ENCODE measurements at places on chromosomes 7 and 10.
A peak's percentile ranks its signal among the peaks of the same experiment; 100 is the strongest.

GRCh38 chr7:150368884-150369747, 494 bp downstream of the REPIN1 start:
- DNase-seq = no peak

DNA sequence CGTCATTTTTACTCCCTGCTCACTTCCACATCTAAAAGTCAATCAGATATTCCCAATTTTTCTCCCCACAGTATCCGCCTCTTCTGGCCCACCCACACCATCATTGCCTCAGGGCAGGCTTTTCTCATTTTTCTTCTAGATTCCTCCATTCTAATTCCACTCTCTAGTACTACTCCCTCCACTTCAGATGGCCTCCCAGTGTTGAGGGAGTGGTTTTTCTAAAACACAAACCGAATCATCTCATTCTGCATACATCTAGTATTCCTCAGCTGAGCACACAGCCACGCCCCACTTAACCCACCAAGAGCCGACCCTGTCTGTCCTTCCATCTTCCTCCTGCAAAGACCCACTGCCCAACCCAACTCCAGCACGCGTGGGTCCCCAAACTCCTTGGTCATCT, 314.9 kb upstream of the NPVF start:
- DNase-seq = no peak

DNA sequence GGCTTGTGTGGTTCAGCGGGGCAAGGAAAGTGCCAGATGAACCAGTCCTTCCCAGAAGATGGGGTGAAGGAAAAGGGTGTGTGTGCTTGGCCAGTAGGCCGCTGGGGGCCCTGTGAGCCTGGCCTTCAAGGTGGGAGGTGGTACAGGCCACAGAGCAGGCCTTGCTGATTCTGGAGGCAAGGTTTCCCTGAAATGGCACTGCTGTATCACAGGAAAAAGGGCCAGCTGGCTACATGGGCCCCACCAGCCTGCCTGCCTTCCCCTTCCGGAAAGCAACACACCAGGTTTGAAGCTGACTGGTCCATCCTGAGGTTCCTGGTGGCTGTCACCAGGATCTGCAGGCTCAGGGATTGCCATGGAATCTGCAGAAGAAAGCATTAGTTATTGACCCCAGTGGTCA, 12.5 kb downstream of the MMRN2 start:
- peak; percentile 1 for DNase-seq

DNA sequence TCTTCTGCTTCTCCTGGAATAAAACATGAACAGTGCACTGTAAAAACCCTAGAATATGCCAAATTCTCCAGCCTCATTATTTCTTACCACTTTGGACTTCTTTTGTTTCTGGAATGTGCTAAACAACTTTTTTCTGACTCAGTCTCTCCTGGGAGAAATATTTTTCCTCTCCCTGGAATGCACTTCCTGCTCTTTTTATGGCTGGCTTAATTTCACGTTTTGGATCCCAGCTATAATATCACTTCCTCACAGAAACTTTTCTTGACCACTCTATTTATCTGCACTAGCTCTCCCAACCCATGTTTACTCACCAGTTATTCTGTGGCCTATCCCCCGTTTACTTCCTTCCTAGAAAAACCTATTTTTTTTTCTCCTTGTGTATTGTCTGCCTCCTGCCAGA, 26.7 kb downstream of the ABCB5 start:
- no peak for DNase-seq

- no peak for DNase-seq
These were observed 193.1 kb downstream of the EBF3 start for GRCh38 chr10:129771024-129771423.

DNA sequence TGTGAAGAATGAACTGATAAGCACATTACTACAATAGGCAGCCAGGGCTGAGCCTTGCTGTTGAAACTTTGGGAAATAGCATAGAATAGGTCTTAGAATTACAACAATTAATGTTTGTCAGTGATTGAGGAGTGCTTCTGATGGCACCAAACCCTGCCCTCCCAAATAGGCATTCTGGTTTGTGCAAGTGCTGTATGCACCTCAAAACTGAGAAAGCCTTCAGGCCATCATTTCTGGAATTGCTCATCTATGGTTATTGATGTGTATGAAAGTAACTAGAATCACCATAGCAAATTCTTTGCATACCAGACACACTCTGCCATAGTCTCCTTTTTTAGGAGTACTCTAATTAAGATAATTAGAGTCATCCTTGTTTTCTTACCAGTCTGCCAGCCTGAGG, 585.0 kb upstream of the MBL2 start:
- DNase-seq = no peak

- no peak for DNase-seq
These were observed 3.1 kb upstream of the LDB3 start for GRCh38 chr10:86665218-86665607.

DNA sequence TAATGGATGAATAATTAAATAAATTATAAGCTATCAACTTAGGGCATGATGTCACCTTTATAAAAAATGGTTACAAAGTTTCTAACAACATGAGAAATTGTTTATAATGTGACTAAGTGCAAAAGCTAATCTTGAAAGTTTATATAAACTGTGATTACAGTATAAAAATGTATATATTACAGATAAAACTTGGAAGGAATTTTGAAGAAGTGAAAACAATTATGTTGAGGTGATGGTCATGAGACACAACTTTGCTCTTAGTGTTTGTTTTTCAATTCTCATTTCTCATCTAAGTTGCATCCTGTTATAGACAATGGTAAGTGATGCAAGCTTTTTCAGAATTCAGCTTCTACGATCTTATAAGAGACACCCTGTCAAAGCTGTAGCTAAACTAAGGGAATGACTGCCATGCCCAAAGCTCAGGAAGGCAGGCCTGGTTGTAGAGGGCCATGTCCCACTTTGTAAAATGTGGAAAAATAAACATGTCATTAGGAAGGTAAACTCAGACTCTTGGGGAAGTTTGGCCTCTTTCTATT, 23.9 kb downstream of the MACC1 start:
- no peak for DNase-seq

DNA sequence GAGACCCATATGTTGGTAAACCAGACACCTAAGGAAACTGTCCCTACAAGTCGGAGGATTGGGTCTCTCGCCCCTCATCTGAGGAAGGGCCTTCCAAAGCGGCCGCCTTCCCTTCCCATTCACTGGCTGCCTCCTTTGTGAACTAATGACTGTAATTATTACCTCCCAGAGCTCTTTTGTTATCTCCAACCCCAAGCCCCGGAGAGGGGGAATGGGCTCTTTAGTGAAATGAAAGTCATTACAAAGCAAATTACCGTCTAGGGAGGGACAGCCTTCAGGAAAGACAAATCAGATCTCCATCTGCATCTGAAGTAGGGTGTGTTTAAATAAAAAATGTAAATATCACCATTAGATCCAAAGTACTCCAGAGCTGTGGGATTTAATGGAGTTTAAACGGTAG, 2.6 kb upstream of the GAD2 start:
- no peak for DNase-seq

- DNase-seq = no peak
These were observed 7.6 kb downstream of the ARL5B start for GRCh38 chr10:18666810-18667209.

GRCh38 chr10:84214046-84214572, 11.2 kb downstream of the LRIT2 start:
- no peak for DNase-seq

- no peak for DNase-seq
These were observed 72.9 kb downstream of the ADK start for GRCh38 chr10:74223755-74224529.

DNA sequence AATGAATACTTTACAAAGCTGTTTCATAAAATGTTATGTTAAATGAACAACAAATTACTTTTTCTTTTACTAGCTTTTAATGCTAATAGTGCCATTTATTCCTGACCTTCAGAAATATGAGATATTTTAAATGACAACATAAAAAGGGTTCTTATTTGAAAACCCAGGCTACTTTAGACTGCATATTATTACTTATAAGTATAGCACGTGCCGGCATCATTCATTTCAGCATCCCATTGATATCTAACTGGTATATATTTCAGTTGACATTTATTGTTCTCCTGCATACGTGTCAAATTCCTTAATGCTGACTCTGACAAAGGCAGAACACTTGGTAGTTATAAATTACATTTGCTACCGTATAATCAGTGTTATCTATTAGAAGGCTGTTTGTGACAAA, 35.3 kb downstream of the PNLIPRP2 start:
- no peak for DNase-seq

DNA sequence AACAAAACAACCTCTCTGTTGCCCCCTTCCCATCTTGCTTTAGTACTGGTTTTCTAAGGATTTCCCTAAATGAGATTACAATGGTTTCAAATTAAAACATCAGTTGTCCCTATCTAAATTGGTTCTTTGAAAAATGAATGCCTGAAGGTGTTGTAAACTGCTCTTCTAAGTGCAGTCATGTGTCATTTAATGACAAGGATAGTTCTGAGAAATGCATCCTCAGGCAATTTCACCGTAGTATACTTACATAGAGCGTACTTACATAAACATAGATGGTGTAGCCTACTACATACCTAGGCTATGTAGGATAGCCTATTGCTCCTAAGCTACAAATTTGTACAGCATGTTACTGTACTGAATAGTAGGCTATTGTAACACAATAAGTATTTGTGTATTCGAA, 278.1 kb downstream of the MAGI2 start:
- no peak for DNase-seq

DNA sequence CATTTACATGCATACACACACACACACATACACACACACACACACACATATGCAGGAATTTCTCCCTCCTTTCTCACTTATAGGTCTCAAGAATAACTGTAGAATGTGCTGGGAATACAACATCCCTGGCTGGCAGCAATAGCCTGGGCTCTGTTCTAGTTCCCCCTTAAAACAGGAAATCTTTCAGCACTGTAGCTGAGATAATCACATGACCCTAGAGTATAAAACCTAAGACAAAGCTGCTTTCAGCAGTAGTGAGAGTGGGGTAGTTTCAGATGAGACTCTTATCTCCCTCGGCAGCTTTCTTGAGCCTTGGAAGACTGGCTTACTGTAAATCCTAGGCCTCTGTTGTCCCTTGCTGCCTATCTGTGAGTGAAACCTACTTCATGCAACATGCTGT, 137.4 kb upstream of the AKR1E2 start:
- DNase-seq = no peak

DNA sequence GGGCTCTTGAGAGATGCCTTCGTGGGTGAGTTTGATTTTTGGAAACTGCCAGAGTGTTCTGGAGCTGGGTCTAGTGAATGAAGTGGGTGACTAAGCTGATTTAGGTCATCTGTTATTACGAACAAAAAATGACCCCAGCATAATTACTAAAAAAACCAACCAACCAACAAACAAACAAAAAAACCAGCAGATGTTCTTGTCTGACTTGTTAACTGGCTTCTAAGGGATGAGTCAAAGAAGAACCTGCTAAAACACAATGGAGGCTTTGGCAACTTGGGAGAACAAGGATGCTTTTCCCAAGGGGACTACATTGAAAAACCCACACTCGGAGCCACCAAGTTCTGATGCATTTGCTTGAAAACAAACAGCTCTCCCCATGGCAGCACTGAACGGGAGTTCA, 11.5 kb downstream of the TACR2 start:
- no peak for DNase-seq

- no peak for DNase-seq
These were observed 127.0 kb downstream of the INSYN2A start for GRCh38 chr10:127069436-127069835.

GRCh38 chr7:29565634-29565981, 2.0 kb downstream of the PRR15 start:
- DNase-seq = no peak

GRCh38 chr10:104336821-104337467, 1.3 kb downstream of the ITPRIP start:
- no peak for DNase-seq

DNA sequence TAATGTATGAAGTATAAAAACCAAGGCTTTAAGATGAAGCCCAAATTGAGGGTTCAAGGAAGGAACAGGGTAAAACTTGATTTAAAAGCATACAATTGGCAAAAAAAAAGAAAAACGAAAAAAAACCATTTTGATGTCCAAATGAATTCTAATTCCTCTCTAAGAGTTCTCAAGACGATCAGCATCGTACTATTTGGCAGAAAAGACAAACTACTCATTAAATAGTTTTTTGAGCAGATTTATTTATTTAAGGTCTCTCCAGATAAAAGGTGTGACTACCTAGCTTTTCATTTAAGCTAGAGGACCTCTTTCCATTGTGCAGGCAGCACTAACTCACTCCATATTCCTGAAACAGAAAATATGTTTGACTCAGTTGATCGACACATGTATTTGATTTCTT, 245.0 kb downstream of the KIAA1217 start:
- no peak for DNase-seq

- no peak for DNase-seq
These were observed 216.8 kb downstream of the RPS24 start for GRCh38 chr10:78250313-78251015.

- DNase-seq = no peak
These were observed 77.3 kb downstream of the CCSER2 start for GRCh38 chr10:84405662-84406061.

DNA sequence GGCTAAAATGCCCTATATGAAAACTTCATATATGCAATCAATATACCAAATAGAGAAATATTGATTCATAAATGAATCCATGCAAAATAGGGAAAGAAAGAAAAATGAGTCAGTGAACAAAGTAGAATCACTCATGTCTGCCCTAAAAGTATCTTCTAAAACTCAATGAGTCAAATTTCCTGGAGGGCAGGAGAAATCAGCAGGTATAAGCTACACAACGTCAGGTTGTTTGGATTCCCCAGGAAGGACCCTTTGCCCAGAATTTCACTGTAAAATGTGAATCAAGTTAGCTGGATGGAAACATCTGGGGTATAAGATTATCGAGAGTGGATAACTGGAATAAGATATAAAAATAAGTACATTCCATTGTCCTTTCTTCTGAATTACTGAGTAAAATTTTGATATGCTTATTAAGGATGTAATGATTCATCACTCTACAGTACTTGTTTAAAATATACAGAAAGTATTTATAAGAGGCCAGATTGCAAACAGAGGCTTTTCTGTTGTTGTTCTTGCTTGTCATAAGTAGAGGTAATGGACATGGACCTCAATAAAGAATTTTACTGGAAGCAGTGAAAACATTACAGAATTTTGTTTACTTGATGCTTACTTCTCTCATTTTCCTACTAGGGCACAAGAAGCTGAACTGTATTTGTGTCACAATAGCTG, 99.0 kb downstream of the AGMO start:
- no peak for DNase-seq

GRCh38 chr10:109932391-109932790, 9.1 kb upstream of the XPNPEP1 start:
- no peak for DNase-seq

GRCh38 chr7:71905821-71906220, 506.3 kb downstream of the CALN1 start:
- no peak for DNase-seq

GRCh38 chr7:42548816-42549611, 312.0 kb upstream of the GLI3 start:
- DNase-seq = no peak
